ENCODE measurements at places on chromosomes 4 and X.
A peak's percentile ranks its signal among the peaks of the same experiment; 100 is the strongest.

GRCh38 chr4:117916728-117917127, 117.6 kb upstream of the NDST3 start:
- no peak for DNase-seq

DNA sequence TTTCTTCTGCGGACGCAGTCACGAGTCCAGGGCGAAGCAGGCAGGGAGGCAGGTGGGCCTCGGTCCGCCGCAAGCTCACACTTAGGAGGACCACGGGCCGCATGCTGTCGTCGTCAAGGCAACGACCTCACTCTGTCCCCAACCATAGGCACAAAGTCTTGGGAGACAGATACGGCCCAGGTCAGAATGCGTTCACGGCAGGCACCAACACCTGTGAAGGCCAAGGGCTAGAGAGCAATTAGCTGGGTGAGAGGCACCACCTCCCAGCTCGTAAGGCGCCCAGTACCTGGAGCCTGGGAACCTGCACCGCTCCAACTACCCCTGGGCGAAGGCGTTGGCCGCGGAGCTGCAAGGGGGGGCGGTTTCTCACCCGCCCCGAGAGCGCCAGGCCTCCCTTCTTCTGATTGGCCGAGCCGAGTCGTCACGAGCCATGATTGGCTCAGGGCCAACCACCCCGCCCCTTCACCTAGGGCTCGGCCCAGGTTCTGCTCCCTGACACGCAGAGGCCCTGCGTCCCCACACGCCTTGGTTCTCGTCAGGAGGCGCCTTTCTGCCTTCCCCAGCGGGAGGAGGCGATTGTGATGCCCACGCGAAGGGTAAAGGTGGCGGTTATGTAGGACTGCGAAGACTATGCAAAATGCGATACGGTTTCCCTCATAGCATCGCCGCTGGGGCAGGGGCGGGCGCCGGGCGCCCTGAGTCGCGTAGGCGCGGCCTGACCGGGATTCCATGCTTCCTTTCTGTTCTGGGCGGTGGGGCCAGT, at the start of gene CDKL2:
Gene CDKL2, minus strand, starts transcription at position 355 of the 763 bp plus-strand sequence. CDS start 4,540 bp downstream, outside the sequence.
- peak; percentile 95 for DNase-seq

GRCh38 chrX:151004085-151004484, 20.9 kb downstream of the HMGB3 start:
- no peak for DNase-seq

- DNase-seq = no peak
Observed at GRCh38 chrX:97363843-97364242, 480.1 kb downstream of the RPA4 start.

DNA sequence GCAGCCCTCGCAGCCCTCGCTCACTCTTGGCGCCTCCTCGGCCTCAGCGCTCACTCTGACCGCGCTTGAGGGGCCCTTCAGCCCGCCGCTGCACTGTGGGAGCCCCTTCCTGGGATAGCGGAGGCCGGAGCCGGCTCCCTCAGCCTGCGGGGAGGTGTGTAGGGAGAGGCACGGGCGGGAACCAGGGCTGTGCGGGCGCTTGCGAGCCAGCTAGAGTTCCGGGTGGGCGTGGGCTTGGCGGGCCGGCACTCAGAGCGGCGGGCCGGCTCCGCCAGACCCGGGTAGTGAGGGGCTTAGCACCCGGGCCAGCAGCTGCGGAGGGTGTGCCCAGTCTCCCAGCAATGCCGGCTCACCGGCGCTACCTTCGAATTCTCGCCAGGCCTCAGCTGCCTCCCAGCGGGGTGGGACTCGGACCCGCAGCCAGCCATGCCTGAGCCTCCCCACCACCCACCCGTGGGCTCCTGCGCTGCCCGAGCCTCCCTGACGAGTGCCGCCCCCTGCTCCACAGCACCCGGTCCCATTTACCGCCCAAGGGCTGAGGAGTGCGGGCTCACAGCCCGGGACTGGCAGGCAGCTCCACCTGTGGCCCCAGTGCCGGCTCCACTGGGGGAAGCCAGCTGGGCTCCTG, 1.4 kb upstream of the AADAT start:
- no peak for DNase-seq

- no peak for DNase-seq
Observed at GRCh38 chrX:111319451-111319850, 49.2 kb upstream of the CAPN6 start.

- DNase-seq = peak; percentile 93
Observed at GRCh38 chrX:3940000-3940610, 226.7 kb upstream of the PRKX start.

DNA sequence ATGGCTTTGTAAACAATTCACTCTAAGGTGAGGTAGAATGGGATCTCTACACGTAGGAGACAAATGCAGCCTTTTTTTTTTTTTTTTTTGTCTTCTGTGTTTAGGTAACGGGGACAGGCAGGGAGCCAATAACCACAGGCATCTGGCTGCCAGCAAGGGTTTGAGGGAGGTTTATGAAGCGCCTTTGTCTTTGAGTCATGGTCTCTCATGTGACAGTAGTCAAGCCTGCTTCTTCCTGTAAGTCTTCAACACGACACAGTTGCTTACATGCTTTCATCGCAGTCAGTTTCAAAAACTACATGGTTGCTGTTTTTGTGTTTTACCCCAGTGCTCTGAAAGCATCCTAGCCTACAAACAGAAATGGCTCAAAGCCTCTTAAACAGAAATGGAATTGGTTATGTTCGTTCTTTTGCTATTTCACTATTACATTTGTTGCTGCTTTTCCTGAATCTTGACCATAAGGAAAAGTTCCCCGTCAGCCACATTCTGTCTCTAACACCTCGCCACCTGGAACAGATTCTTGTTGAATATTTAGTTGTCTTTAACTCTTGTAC, 127.8 kb upstream of the METTL14 start:
- DNase-seq = no peak

DNA sequence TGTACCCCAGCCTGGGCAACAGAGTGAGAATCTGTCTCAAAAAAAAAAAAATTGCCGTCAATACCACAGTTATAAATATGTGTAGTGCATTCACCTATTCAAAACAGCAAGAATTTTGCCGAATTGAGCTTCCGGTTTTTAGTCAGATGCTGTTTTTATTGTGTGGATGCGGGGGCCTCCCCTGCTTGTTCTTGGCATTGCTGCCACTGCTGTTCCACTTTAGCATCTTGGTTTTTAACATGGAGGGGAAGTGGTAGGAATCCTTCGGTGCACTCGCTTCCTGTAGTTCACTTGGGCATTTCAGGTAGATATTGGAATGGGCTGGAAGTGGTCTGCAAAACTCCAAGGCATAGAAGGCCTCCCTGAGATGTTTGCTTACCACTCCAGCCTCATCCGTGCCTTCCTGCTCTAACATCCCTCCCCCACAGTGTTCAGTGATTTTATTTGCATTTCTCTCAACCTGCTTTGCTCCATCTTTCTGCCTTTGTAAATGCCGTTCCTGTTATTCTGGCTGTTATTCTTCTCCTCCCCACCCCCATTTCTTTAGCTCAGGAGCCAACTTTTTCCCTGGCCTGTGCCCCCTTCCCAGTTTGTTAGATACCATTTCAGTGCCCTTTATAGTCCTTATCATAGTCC, 25.5 kb downstream of the MOB1B start:
- no peak for DNase-seq

DNA sequence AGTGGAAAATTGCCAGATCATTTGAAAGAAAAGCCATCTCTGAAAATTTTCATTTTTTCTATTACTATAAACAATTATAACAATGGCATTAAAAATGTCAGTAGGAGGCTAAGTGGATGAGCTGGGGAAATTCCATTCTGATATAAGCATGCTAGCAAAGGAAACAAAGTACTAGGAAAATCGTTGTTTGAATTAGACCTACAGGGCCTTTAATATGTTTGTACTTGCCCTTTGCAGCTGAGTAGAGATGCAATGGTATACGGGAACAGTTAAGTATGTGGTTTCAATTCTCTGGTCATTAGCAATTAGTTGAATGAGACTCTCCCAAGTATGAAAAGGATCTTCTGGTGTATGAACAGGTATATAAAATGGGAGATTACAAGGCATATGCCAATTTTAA, 452.2 kb downstream of the PCDH11X start:
- no peak for DNase-seq

Measured in NCI-H146 (cell line).